ENCODE measurements at places on chromosomes 2 and 18.

DNA sequence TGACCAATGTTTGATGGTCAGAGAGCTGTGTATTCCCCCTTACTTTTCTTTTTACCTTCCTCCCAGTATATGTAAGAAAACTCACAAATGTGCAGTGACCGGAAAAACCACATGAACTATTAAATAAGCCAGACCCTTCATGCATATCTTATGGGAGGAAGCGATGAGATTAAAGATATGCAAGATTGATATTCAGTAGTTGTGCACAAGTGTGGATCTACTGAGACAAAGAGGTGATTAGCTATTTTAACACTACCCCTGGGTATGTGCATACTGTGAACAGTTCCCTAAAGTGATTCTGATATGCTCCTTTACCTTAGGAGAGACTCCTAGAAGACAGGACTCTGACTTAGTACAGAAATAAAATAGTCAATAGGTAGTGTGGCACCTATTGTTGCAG lies 328.3 kb downstream of the EPHA4 start:
- no peak for DNase-seq

DNA sequence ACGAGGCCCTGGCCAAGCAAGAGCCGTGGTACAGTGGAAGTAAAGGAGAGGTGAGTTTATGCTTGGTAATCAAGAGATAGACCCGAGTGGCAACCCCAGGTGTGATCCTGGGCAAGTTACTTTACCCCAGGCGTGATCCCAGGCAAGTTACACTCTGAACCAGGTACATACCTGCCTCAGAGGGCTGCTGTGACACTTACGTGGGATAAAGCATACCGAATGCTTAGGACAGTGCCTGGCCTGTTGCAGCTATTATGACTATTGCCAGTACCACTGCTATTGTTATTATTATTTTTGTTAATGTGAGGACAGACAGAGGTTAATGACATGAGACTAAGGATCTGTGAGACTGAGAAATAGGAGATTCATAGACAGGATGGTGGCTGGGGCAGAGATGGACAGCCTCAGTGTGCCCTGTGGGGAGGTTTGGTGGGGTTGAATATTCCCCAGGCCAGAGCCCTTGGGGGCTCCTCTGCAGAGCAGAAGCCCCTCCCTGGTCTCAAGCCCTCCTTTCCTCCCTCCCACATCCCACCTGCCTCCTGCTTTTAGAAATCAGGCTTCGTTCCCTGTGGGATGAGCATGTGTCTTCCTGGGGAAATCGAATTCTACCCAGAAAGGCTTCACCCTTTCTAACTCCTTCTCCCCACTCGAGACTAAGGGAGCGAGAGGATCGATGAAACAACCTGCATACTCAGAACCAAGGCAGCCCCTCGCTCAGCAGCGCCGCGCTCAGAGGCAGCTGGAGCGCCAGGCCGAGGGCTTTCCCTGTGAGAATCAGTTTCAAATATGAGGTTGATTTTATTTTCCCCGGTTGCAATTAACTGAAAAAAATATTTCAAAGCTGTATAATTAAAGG lies 62.0 kb upstream of the SIX3 start:
- no peak for DNase-seq

GRCh38 chr2:187360286-187360685 lies 87.8 kb downstream of the CALCRL start:
- DNase-seq = no peak

- DNase-seq = no peak
Observed at GRCh38 chr2:99641999-99642398, 152.2 kb upstream of the REV1 start.

DNA sequence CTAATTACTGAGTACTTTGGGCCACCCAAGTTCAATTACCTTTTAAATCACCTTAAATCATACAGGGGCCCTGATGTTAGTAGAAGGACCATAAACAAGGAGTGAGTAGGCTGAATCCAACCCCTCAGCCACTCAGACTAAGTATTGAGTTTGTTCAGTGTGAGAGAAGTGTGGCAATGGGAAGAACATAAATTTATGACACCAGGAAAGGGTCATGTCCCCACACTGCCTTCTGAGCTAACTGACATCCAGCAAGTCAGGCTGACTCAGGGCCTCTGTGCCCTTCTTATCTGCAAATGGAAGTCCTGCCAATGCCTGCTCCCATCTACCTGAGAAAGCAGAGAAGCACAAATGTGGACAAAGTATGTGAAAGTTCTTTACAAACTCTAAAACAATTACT lies 12.9 kb downstream of the PLEKHM3 start:
- no peak for DNase-seq

DNA sequence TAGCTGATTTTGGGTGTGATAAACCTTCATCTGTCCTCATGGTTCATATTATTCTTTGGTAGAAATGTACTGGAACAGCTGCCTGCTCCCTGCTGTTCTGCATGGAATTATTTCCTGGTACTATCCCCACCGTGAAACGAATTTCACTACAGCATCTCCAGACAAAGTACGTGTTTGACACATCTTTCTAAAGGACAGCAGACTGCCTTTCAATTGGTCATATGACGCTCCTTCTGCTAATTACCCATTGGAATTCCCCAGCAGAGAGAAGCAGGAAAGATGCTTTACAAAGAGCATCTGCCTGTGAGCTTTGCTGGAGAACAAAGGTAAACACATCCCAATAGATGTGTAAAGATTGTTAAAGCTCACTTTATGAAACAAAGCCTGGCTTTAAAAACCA lies 4.4 kb upstream of the RFX8 start:
- no peak for DNase-seq

DNA sequence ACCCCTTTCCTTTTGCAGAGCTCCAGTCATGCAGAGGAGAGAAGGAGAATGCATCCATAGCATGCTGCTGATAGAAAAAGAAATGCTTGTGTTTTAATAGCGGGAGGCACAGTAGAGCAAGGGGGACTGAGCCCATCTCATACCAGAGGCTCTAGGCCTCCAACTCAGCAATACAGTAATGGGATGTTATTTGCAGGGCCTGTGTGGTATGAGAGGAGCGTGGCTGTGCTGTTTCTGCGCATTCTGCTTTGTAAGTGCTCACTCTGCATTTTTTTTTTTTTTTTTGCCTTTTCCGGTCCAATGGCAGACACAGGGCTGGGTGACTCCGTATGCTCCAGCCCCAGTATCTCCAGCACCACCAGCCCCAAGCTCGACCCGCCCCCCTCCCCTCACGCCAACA lies 200.0 kb downstream of the GBX2 start:
- no peak for DNase-seq

GRCh38 chr18:30987467-30988241 lies 54.9 kb downstream of the DSC3 start:
- no peak for DNase-seq

DNA sequence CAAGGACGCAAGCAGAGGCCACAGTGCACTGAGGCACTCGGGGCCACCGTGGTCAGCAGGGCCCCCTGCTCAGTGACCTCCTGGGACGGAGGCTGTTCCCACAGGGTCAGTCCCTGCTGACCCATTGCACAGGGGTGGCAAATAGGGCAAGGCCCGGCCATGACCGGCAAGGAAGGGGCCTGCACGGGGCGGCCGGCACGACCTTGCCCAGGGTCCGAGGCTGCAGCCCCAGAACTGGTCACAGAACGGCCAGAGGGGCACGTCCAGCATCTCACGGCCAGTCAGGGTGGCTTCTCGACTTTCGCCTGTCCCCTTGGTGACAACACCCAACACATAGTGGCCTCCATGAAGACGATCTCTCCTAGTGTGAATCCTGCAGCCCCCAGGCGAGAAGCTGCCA lies 27.6 kb upstream of the OTOS start:
- DNase-seq = no peak

- DNase-seq = no peak
Observed at GRCh38 chr2:236200378-236200777, 32.2 kb upstream of the GBX2 start.

GRCh38 chr2:69514819-69515218 lies 77.6 kb upstream of the NFU1 start:
- no peak for DNase-seq

GRCh38 chr18:48973731-48974130 lies 23.0 kb upstream of the SMAD7 start:
- DNase-seq = no peak

DNA sequence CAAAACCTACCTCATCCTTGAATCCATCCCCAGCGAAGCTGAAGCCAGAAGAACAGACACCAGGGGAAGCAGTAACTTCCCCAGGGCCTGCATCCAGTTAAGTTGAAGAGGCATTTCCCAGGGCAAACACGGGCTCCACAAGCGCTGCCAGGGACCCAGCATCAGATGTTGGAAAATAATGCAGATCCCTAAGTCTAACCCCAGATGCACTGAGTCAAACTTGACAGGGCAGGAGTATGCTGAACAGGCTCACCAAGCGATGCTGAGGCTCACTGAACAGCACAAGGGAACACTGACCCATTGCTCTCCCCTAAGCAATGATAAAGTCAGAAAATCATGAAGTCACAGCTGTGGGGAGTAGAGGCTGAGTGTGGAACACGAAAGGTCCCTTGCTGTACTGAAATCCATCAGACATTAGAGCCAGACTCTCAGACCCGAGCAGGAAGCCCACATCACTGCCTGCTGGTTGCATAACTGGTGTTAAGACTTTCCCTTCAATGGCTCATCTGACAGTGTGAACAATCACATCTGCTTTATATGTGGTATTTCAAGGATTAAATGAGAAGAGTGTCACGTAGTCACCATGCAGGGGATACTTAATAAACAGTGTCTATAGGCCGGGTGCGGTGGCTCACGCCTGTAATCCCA lies 36.2 kb downstream of the TNS1 start:
- DNase-seq = no peak

DNA sequence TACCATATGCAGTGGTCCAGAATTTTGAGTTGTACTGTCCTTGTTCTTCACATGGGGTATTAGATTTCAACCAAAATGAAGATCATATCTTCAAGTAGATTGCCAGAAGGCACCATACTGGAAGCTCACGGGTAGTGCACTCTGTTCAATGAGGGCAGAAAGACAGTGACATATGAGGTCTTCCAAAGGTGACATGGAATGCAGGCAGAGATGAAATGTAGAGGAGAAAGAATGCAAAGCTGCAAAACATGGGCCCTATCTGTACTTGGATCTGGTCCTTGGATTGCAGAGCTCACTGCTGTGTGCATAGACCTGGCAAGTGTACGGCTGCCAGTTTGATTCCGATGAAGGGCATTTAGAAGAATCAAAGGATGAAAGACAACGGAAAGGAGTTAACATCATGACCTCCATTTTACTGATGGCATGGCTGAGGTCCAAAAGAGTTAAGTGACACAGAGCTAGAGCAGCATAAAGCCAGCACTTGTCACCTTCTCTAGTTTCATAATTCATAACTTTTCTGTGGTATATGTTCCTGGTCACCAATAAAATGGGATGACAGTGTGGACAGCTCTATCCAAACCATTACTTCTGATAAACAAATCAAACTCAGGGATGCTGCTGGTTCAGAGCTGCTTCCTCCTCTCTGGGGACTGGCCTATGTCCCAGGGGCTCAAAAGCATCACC lies 64.7 kb downstream of the BCL2 start:
- no peak for DNase-seq

- DNase-seq = no peak
Observed at GRCh38 chr18:78416853-78417252, 562.8 kb upstream of the SALL3 start.

DNA sequence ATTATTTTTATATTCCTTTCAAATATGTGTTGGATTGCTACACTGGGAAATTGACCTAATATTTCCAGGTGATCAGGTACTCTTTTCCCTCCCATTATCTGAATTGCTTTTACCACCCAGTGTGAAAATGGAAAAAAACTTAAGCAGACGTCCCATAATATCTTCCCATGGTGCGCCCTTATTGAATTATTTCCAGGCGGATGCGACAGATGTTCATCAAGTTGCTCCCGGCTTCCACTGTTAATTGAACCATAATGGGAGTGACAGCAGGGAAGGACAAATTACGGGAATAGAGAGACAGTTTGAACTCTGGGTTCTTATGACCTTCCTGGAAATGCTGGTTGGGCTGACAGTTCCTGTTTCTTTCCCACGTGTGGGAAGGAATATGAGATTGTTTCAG lies 93.3 kb downstream of the THSD7B start:
- no peak for DNase-seq

GRCh38 chr2:46858702-46859090 lies 56.9 kb downstream of the MCFD2 start:
- DNase-seq = no peak

GRCh38 chr2:102229141-102229769 lies 42.4 kb downstream of the IL1RL2 start:
- no peak for DNase-seq

- DNase-seq = no peak
Observed at GRCh38 chr2:31187166-31187565, 30.1 kb downstream of the CAPN14 start.

DNA sequence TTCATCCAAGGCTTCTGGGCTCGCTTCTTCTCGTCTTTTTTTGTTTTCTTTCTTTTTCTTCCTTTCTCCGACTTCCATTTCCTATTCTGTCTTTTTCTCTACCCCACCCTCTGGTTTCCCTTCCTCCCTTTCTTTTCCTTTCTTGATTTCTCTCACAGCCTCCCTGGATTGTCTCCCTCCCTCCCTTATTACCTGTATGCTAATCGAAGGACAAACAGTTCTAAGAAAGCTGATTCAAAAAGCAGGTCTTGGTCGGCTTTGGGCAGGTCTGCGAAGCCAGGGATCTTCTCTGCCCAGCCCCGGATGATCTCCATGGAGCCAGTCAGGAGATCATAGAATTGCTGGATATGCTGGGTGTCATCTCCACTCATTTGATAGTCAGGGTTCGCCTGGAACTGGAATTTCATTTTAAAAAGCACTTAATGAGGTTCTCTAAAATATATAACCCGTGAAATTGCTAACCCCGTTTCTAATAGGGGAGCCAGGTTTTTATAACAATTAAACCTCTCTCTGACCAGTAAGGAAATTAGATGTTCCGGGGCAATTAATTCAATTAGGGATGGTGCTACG lies 5.9 kb downstream of the NR4A2 start:
- DNase-seq = no peak

DNA sequence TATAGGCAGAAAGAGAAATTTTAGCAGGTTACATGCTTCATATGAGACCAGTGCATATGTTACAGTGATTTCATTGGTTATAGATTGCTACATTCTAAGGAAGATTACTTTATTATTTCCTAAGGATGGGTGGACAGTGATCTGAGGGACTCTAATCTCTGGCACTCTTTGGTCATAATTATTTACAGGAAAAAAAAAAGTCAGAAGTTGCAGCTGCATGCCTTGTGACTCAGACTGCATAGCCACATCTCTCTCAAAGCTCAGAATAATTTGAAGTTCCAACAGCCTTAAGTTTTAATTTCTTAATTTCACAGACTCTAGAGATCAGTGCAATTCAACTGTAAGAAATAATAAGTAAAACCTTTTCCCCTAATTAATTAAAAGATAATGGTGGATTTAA lies 27.1 kb upstream of the BARD1 start:
- no peak for DNase-seq

GRCh38 chr18:51171625-51172259 lies 25.7 kb downstream of the MEX3C start:
- DNase-seq = no peak

GRCh38 chr2:240728827-240729226 lies 37.2 kb downstream of the AQP12A start:
- no peak for DNase-seq
